ENCODE measurements at places on chromosomes 12 and 14. TPM values are rescaled to one million over a fixed set of nuclear protein-coding genes. Genes with fewer than 3 reads are reported as not detected.

Gene POU6F1
- total RNA-seq = 3.5 TPM

Gene DPY19L2
- 3.8 TPM for total RNA-seq

Gene ZDHHC22
- total RNA-seq = not detected

Gene CD4
- total RNA-seq = 0.26 TPM

Gene MLH3
- 22.0 TPM for total RNA-seq

Gene DBX2
- total RNA-seq = not detected

Gene POLE2
- total RNA-seq = 2.8 TPM

Gene FIGNL2
- under 0.01 TPM for total RNA-seq

Gene CCND2
- 144 TPM for total RNA-seq

Gene CABP1
- total RNA-seq = 21.4 TPM

Gene SRRM4
- not detected for total RNA-seq

Gene CCDC88C
- total RNA-seq = 0.10 TPM

Gene GTF2H3
- 29.8 TPM for total RNA-seq
